Neural crest cell (in vitro differentiated cells): ENCODE measurements at places on chromosomes 7 and 10.

- no peak for DNase-seq
Observed at GRCh38 chr10:112724404-112724991, 225.5 kb upstream of the TCF7L2 start.

- no peak for DNase-seq
Observed at GRCh38 chr7:134480202-134480601, 21.3 kb upstream of the AKR1B1 start.

- no peak for DNase-seq
Observed at GRCh38 chr7:142100634-142101033, 10.9 kb upstream of the MGAM2 start.

- DNase-seq = no peak
Observed at GRCh38 chr10:36573246-36573645, 552.2 kb upstream of the ANKRD30A start.

DNA sequence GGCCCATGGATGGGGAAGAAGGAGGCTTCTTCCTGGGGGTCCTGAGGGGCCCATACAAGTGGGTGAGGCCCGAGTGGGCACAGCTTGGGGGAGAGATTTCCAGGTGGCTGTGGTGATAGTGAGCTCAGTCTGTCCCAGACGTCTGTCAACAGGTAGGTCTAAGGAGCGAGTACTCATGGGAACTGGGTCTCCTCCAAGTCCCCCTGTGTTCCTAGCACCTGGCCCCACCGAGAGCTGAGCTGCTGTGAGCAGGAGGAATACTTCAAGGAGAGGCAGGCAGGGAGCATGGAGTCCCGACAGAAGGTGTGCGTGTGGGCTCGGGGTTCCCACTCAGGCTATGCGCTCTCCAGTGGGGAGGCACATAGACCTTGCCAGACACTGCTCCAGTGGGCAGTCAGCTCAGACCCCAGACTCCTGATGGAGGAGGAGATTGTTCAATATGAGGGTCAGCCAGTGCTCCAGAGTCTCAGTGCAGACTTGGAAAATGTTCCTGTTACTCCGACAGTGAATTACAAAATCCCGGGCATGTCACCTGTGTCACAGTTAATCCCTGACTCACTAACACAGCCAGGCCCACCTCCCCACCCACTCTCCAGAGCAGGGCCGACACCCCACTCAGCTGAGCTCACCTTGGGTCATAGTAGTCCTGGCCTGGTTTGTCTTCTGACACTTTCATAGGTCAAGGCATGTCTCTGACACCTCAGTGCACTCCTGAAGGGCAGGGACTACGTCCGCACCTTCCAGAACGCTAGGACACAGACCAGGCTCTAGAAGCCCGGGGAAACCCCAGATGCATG is 28.2 kb upstream of the C10orf53 start:
- no peak for DNase-seq

- DNase-seq = no peak
Observed at GRCh38 chr10:116974456-116975005, 30.5 kb downstream of the SHTN1 start.

- no peak for DNase-seq
Observed at GRCh38 chr10:66678521-66678920, 247.3 kb upstream of the LRRTM3 start.

DNA sequence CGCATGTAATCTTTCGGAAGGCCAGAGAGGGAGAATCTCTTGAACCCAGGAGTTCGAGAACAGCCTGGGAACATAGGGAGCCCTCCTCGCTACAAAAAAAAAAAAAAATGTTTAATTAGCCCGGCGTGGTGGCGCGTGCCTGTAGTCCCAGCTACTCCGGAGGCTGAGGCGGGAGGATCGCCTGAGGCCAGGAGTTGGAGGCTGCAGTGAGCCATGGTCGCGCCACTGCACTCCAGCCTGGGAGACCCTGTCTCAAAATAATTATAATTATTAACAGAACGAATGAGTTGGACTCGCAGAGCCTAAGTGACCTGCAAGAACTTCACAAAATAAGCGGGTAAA is 794 bp downstream of the PCGF6 start:
- no peak for DNase-seq

DNA sequence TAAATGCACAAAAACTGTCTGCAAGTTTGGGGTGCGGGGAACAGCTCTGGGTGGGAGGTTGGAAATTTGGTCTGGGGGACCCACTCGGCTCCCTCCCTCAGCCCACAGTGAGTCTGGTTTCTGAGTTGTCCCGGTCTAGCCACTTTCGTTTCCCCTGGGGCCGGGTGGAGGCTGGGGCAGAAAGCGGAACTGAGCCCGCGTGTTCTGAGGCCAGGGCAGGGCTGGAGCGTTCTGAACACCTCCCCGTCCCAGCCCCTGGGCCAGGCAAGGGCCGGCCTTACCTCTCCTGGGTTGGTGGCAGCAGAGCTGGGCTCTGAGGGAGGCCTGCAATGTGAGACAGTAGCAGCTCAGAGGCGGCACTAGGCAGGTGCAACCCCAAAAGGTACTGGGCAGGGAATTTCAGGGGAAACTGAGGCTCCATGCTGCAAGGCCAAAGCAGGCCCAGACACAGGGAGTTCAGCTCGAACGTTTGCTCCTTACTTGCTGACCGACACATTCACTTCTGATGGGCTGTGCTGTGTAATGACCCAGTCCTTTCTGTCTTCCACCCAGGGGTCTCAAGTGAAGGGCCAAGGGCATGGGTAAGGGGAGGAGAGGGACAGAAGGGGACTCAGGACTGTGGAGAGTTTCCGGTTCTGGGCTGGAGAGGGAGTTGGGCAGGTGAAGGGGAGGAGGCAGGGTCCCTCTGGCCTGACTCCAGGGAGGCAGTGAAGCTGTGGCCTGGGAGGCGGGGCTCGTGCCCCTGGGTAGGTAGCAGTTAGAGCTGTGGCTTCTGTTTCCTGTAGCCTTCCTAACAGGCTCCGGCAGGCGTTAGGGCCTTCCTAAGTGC is 3.0 kb downstream of the IRF5 start:
- DNase-seq = no peak

DNA sequence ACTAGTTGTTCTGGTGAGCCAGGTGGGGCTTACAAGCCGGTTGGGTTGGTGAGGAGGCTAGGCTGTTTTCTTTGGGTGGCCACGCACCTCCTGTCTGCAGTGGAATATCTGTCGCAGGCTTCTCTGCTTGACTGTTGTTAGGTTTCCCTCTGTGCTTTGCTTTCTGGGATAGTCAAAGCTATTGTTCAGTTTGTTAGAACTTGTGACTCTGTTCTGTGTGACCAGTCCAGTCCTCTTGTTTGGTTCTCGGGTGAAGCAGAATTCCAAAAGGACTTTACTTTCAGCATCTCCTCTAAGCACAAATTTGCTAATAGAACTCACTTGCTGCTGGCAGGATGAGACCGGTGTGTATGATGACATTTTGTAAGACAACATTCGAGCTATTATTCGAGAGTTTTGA is 105.3 kb downstream of the CREB5 start:
- DNase-seq = no peak

- no peak for DNase-seq
Observed at GRCh38 chr7:122914812-122915211, 28.6 kb upstream of the CADPS2 start.

DNA sequence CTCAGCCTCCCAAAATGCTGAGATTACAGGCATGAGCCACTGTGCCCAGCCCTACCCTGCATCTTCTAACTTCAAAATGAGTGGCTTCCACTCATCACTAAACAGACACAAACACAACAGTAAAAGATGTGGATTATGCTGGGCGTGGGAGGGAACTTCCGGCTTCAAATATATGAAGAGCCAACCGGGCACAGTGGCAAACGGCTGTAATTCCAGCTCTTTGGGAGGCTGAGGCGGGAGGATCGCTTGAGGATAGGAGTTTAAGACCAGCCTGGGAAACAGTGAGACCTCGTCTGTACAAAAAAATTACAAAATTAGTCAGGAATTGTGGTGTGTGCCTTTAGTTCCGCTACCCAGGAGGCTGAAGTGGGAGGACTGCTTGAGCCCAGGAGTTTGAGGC is 92.2 kb upstream of the GNA12 start:
- DNase-seq = no peak

- no peak for DNase-seq
Observed at GRCh38 chr10:75613685-75614504, 182.5 kb downstream of the LRMDA start.

DNA sequence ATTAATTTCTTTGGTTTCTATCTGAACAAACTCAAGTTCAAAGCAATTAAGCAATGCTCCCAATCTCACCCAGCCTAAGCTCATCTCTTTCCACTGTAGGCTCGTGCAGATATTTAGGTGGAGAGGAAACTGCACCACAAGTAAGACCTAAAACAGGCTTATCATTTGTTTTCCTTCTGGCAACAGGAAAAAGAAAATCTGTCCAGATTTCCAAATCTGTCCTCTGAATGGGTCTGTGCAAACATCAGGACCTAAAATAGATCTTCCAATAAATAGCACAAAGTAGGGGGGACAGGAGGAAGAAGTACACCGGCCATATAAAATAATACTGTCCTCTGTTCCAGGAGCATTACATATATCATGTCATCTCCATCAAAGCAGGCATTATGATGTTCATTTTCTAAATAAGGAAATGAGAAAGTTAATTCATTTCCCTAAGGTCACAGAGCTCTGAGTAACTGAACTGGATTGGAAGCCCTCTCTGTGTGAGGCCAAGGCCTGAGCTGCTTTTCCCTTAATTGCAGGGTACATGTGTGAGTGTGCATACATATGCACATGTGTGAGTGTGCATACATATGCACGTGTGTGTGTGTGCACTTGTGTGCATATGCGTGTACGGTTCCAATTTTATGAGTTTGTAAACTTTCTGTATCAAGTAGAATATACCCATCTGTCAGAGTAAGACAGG is 92.8 kb upstream of the PARD3 start:
- no peak for DNase-seq

DNA sequence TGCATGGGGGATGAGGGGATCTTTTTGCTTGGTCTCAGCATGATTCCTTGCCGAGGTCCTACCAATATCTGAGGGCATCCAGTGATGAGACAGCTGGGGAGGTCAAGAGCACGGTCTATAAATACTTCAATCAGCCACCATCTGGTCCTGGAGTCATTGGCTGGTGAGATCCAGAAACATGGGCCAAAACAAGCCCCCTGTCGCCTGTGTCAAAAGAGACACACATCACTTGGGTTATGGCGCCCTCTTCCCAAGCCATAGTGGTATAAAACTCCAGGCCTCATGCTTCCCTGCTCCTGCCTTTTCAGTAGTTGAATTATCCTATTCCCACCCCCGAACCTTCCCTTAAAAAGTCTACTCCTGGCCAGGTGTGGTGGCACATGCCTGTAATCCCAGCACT is 60.9 kb downstream of the SLC35B4 start:
- DNase-seq = no peak

- DNase-seq = no peak
Observed at GRCh38 chr10:88875081-88875480, 5.0 kb upstream of the STAMBPL1 start.

DNA sequence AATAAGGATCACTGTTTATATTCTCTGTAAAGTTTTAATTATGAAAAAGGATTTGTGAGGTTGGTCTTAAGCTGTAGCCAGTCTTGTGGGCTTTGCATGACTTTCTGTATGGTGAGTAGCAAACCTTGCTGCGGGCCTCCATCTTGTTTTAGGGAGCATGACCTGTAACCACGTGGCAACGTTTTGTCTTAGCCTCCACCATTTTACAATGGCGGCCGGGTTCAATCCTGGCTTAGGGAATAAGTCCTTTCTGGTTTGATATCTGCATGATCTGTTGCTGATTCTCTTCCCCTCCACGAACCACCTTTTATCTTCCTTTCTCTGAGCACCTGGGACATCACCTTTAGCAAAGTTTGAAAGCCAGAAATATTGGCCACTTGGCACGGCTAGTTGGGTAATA is 32.5 kb upstream of the OPTN start:
- DNase-seq = no peak

GRCh38 chr10:24307116-24307515 is 98.2 kb downstream of the KIAA1217 start:
- DNase-seq = no peak

DNA sequence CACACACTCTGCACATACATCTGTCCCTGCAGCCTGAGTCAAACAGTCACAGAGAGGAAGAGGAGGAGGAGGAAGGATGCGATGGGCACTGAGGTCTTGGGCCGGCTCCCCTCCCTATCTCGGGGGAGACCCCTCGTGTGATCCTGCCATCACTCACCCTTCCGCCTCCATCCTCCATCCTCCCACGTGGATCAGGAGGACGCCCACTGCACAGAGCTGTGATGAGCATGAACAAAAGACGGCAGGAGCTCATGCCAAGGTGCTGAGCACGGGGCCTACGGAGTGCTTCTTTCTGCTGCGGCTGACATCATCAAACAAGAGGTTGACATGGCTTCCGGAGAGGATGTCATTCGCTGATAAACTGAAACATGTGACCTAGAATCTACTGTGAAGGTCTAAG is 68.0 kb downstream of the DIP2C start:
- DNase-seq = no peak

- no peak for DNase-seq
Observed at GRCh38 chr10:12191715-12192114, 4.0 kb downstream of the NUDT5 start.

DNA sequence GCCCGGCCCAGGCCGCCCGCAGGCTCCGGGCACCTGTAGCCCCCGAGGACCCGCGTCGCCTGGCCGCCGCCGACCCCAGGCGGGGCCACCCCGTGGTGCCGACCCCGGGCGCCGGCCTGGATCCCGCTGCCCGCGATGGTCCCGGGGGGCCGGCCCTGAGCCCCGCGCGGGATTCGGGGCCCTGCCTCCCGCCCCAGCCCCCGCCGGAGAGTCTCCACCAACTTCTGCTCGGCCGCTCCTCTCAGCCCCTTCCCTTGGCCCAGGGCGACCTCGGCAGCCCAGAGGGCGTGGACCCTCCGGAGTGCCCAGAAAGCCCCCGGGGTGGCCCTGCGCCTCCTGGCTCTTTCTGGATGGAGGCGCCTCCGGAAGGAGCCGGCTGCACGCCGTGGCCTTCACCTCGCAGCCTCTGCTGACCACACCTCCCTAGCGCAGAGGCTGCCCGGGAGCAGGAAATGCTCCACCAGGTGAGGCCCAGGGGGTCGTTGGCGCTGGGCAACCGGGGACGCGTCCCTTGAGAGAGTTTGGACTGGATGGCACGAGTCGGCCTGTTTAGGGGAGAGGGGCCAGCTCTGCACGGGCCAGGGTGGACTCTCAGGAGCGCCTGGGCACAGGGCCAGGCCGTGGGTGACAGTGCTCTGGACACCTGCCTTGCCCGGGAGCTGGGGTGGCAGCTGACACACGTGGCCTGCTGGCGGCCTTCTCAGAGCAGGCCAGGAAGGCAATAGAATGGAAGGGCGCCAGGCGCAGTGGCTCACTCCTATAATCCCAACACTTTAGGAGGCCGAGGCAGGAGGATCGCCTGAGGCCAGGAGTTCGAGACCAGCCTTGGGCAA is 529 bp downstream of the ZNF853 start:
- peak; percentile 18 for DNase-seq
